Smooth muscle cell of trachea (primary cell): ENCODE measurements at places on chromosomes 2 and 18. TPM values are rescaled to one million over a fixed set of nuclear protein-coding genes. Genes with fewer than 3 reads are reported as not detected.

CNPPD1 gene
- 22.5 and 35.6 TPM in 2 replicates for total RNA-seq

RESP18 gene
- not detected in 2 replicates for total RNA-seq

ERFE gene
- total RNA-seq = 3.6 and 4.2 TPM in 2 replicates

TYW5 gene
- 8.4 and 9.9 TPM in 2 replicates for total RNA-seq

MRPL53 gene
- 47.3 and 48.0 TPM in 2 replicates for total RNA-seq
